ENCODE measurements at places on chromosomes 7 and 10.

DNA sequence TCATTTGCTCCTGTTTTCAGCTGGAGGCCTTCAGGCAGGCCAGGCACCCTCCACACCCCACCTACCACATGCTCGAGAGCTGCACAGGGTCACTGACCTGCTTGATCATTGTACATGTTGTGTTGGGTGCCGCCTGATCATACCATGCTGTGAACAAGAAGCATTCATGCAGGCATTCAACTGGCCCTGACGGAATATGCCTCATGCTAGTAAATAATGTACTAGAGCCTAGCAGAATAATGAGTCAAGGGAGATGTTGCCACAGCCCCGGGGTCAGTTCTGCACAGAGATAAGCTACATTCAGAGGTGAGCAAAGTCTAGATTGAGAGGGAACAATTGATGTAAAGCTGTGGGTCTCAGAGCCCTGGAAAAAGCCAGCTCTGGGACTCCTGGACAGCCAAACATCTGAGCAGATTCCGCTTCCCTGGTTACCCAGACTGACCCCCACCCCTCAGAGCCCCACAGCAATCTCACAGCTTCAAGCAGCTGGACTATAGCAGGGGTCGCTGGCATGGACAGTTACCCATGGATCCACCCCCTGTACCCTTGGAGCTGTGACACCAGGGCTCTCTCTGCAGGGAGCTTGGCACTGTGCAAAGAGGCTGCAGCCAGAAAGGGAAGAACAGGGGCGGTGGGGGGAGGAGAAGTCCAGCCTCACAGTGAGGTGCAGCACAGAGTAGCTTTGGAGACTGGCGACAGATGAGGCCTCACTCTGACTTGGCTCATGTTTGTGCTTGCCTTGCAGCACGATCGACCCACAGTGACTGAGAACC lies 86.6 kb downstream of the FRMPD2 start:
- no peak for DNase-seq

DNA sequence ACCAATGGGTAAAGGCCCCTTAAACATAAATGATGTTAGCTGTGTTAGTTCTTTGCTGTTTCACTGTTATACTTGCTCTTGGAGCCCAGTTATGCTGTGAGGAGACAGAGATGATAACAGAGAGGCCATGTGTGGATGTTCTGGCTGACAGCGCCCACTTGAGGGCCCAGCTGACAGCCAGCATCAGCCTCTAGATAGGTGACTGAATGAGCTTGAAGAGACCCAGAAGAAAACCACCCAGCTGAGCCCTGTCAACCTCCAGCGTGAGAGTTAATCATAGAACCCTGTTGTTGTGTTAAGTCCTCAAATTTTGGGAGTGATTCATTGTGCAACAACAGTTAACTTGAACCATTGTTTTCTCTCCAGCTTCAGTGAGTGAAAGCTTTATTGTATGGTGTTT lies 91.7 kb downstream of the GLRX3 start:
- DNase-seq, result no peak

GRCh38 chr7:74297516-74298233 lies 8.5 kb downstream of the CLIP2 start:
- DNase-seq, result no peak

DNA sequence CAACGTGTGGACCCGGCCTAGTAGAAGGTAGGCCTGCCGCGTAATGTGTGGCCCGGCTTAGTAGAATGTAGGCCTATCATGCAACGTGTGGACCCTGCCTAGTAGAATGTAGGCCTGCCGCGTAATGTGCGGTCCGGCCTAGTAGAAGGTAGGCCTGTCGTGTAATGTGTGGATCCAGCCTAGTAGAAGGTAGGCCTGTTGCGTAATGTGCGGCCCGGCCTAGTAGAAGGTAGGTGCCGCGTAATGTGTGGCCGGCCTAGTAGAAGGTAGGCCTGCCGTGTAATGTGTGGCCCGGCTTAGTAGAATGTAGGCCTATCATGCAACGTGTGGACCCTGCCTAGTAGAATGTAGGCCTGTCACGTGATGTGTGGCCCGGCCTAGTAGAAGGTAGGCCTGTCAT lies 11.9 kb upstream of the GTPBP4 start:
- DNase-seq, result no peak

DNA sequence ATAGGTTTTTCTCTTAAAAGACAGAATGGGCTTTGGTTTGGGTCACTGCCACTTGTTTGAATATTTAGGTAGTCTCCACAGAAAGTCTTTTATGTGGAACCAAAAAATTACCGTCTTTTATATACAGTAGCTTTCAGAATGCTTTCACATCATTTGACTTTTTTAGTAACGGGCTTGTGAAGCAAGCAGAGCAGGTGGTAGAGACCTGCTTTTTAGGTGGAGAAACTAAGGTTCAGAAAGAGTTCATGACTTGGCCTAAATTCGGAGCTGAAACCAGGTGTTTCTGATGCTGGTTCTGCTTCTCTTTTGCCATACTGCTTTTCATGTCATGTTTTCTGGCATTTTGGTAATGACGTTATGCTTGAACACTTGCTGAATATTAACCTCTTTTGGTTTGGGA lies 36.3 kb downstream of the GARS1 start:
- DNase-seq, result no peak

GRCh38 chr7:95501261-95501832 lies 15.6 kb downstream of the ASB4 start:
- DNase-seq, result no peak

DNA sequence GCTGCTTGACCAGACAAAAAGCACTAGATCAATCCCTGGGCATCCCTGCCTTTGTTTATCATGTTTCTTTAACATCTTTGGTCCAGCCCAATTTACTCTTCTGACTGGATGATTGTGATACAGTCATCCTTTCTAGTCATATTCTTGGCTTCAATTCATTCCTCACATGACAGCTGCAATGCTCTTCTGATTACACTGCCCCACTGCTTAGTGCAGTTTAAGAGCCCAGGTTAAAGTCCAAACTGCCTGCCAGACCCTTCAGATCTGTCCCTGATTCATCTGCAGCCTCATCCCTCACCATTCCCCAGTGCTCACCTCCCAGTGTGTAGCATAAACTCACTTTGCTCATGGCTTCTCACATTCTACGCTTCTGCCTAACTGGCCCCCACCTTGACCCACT lies 383.8 kb downstream of the TNS3 start:
- no peak for DNase-seq
